ENCODE measurements at places on chromosomes 13 and 19. TPM values are rescaled to one million over a fixed set of nuclear protein-coding genes. Genes with fewer than 3 reads are reported as not detected.

- H3K27me3 ChIP-seq: no peaks in the 10 kb centered on the region
- H3K4me1 ChIP-seq: no peaks in the 10 kb centered on the region
- H3K27ac ChIP-seq: no peak overlapping the region
- H3K36me3 ChIP-seq: no peaks in the 10 kb centered on the region
- no peak for DNase-seq
Observed at GRCh38 chr13:85663856-85664255, 135.4 kb downstream of the SLITRK6 start.

DNA sequence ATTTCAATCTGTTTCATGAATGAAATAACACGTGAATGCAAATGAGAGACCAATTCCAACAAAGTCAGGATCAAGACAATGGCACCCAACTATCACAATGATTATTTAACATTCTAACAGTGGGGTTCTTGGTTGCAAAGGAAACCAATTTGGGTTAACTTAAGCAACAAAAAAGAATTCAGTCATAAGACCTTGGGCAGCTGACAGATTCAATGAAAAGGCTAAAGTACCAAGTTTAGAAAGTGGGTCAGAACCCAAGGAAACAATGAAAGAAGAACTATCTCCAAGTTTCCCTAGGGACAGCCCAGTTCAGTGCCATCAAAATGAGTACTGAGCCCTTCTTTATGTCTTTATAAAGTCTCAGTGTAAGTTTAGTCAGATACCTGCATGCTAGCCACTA lies 17.5 kb upstream of the SIGLEC14 start:
- H3K4me1 ChIP-seq: no peaks in the 10 kb centered on the region
- DNase-seq: no peak

GRCh38 chr19:47255879-47256692 lies at the start of gene CCDC9:
Gene CCDC9 (plus strand): TSS chr19:47256525. CDS start chr19:47258401, 1,876 bp downstream.
- DNase-seq: peak; percentile 99
- no peaks in the 10 kb centered on the region for H3K27me3 ChIP-seq
- H3K4me1 ChIP-seq: peaks cover 8% of the 10 kb centered on the region
- no peaks in the 10 kb centered on the region for H3K36me3 ChIP-seq
- peak within 1 kb of the TSS; percentile 91 for H3K27ac ChIP-seq

- H3K27me3 ChIP-seq: no peaks in the 10 kb centered on the region
- H3K27ac ChIP-seq: no peak overlapping the region
- H3K36me3 ChIP-seq: no peaks in the 10 kb centered on the region
- DNase-seq: peak; percentile 69
Observed at GRCh38 chr19:35346193-35347052, 1.3 kb upstream of the FFAR1 start.

DNA sequence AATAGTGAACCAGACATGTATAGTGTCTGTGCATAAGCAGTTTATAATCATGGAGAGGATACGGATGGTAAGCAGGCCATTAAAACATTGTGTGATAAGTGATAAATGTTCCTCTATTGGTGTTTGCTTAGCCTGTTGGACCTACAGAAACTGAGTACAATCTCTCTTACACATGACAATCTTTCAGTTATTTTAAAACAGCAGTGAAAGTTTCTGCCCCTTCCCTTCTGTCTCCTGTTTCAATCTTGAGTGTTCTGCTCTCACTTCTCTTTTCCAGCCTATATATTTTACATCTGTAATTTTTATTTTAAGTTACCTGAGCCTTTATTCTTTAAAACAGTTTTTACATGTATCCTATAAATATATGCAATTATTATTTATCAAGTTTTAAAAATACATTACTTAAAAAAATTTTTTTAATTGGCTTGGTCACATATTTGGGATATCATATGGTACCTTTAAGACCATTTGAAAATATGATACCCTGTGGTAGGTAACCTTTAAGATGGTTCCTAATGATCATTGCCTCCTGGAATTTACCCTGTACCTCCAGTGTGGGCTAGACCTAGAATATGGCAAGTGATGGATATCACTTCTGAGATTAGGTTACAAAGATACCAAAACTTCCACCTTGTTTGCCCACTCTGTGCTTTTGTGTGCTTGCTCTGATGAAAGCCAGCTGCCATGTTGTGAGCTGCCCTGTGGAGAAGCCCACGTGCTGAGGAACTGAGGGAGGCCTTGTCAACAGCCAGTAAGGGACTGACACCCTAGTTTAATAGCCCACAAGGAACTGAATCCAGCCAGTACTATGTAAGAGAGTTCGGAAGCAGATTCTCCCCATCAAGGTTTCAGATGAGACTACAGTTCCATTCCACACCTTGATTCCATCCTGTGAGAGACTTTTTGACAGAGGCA lies 99.3 kb downstream of the DHRS12 start:
- H3K4me3 ChIP-seq: no peak overlapping the region
- H3K27ac ChIP-seq: no peak overlapping the region
- H3K36me3 ChIP-seq: no peaks in the 10 kb centered on the region
- DNase-seq: peak; percentile 36
- no peaks in the 10 kb centered on the region for H3K27me3 ChIP-seq

GRCh38 chr13:24910502-24911132 lies 146.6 kb downstream of the RNF17 start:
- DNase-seq: no peak
- no peaks in the 10 kb centered on the region for H3K4me1 ChIP-seq
- no peak overlapping the region for H3K27ac ChIP-seq
- no peak overlapping the region for H3K4me3 ChIP-seq
- H3K36me3 ChIP-seq: no peaks in the 10 kb centered on the region
- no peaks in the 10 kb centered on the region for H3K27me3 ChIP-seq

DNA sequence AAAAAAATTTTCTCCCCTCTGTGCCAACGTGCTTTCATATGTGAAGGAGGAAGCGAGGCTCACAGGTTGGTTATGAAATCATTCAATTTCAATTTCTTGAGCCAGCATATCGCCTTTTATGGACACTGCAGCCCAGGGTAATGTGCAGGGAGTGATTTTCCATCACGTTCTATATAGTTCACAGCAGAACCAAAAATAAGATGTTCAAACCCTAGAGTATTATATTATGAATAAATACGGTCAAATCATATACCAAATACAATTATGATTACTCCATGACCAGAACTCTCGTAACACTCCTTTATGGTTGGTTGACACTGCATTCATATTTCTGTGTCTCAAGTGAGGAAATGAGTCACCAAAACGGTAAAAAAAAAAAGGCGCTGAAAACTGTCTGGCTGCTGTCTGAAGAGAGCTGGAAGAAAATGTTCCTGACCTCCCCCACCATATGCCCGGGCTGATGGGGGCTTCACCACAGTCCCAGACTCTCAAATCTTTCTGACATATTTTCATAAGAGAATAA lies 75.8 kb upstream of the UBAC2 start:
- H3K36me3 ChIP-seq: no peaks in the 10 kb centered on the region
- H3K4me3 ChIP-seq: no peak overlapping the region
- H3K27ac ChIP-seq: no peak overlapping the region
- H3K4me1 ChIP-seq: no peaks in the 10 kb centered on the region

GRCh38 chr13:78836238-78836784 lies 177.4 kb upstream of the OBI1 start:
- no peak overlapping the region for H3K27ac ChIP-seq
- H3K4me3 ChIP-seq: no peak overlapping the region
- H3K4me1 ChIP-seq: no peaks in the 10 kb centered on the region
- no peaks in the 10 kb centered on the region for H3K27me3 ChIP-seq
- no peaks in the 10 kb centered on the region for H3K36me3 ChIP-seq
- DNase-seq: no peak

GRCh38 chr13:36275190-36276002 lies 22.2 kb downstream of the CCDC169 start:
- no peak overlapping the region for H3K4me3 ChIP-seq
- DNase-seq: no peak

DNA sequence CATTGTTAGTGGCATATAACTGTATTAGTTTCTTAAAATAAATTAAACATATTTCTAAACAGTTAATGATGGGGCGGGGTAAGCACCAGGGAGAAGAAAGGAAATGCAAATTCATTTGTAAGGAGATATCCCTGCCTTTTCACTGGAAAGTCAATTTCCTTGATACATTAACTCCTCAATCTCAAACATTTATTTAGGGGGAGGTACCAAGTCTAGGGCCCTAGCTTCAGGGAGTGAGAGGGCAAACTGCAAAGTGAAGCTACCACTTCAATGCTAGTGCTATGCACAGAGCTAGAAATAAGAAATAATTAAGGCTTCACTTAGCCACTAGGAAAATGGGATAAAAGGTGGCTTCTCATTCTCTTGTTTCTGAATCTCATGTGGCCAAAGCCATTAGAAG lies 115.3 kb upstream of the FNDC3A start:
- H3K27me3 ChIP-seq: no peaks in the 10 kb centered on the region
- no peaks in the 10 kb centered on the region for H3K4me1 ChIP-seq
- no peak overlapping the region for H3K4me3 ChIP-seq
- no peaks in the 10 kb centered on the region for H3K36me3 ChIP-seq
- no peak for DNase-seq

- no peak for DNase-seq
- H3K4me1 ChIP-seq: peaks cover 4% of the 10 kb centered on the region
- H3K27ac ChIP-seq: no peak overlapping the region
Observed at GRCh38 chr19:56597696-56598095, 2.6 kb downstream of the ZNF71 start.

GRCh38 chr19:13115936-13116281 lies 631 bp downstream of the TRMT1 start:
- peaks cover 2% of the 10 kb centered on the region for H3K36me3 ChIP-seq
- H3K27ac ChIP-seq: no peak overlapping the region
- H3K27me3 ChIP-seq: no peaks in the 10 kb centered on the region
- peaks cover 28% of the 10 kb centered on the region for H3K4me1 ChIP-seq
- DNase-seq: no peak

DNA sequence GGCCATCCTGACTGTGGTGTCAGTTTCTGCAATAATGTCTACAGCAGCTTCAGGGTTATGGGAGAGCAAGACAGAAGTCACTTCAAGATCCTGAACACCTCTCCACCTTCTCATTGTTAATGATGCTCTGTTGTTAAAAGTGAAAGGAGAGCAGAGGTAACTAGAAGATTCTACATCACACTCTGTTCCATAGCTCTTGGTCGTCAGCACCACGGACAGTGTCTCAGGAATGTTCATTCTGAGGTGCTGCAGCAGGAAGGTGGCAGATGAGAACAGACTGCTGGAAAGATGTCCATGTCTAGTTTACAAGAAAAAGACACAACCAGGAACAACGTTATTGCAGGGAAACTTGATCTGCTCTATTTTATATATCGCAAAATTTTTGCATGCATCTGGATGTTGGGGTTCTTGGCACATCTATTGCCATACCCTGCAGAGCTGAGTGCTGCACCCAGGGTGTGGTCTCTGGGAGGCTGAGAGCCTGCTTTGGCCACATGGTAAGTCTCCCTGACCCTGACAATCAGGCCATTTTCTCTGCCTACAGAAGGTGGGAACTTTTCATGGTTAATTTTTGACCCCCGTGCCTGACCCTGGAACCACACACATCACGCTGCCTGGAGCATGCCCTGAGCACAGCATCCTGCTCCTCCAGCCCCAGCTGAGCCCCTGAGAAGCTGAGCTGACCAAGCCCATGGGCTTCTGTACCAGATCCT lies 12.7 kb downstream of the CEACAM21 start:
- no peak overlapping the region for H3K27ac ChIP-seq
- no peak overlapping the region for H3K4me3 ChIP-seq
- no peaks in the 10 kb centered on the region for H3K36me3 ChIP-seq
- H3K27me3 ChIP-seq: no peaks in the 10 kb centered on the region

DNA sequence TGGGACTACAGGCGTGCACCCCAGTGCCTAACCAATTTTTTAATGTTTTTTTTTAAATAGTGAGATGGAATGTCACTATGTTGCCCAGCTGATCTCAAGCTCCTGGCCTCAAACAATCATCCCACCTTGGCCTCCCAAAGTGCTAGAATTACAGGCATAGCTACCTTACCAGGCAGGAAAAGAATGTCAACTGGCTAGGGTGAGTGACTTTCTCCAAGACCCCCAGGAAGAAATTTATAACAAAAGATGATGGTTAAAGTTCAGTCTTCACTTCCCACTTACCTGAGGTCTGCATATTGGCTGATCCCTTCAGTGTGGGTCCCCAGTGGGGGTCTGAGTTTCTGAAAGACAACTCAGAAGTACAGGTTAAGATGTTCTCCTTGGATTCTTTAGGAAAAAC lies 893.0 kb downstream of the UQCRFS1 start:
- no peak overlapping the region for H3K27ac ChIP-seq
- DNase-seq: no peak
- H3K4me3 ChIP-seq: no peak overlapping the region

DNA sequence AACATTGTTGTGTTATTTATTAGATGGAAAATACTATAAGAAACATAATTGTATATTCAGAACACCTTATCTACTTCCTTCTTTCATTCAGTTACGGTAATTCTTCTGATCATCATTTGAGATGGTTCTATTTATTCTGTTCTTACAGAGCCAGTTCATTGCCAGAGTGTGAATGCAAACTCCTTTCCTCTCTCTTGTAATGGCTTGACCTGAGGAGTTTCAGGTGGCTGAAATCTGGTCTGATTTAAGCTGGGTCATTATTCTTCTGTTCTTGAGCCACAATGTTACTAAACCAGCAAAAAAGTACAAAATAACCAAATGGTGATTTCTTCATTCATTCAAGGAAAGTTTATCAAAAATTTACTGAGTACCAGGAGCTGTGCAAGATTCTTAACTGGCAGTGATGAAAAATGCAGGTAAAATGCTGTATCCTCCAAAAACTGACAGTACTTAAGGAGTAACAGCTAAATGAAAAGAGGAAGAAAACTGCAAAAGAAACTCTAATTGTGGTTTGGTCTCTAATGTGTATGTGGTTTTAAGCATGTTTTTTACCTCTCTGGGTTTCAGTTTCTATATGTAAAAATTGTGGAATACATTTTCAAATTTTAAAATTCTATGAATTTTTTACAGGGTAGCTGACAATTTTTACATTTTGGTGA lies 182.4 kb upstream of the UFM1 start:
- H3K36me3 ChIP-seq: no peaks in the 10 kb centered on the region
- H3K4me1 ChIP-seq: no peaks in the 10 kb centered on the region
- DNase-seq: no peak
- H3K4me3 ChIP-seq: no peak overlapping the region
- no peak overlapping the region for H3K27ac ChIP-seq

- H3K4me1 ChIP-seq: no peaks in the 10 kb centered on the region
- DNase-seq: no peak
- H3K27me3 ChIP-seq: no peaks in the 10 kb centered on the region
- no peak overlapping the region for H3K27ac ChIP-seq
- H3K4me3 ChIP-seq: no peak overlapping the region
Observed at GRCh38 chr13:113601166-113602070, 16.9 kb downstream of the TFDP1 start.

Gene COG3
- 26.0 TPM for total RNA-seq

Gene BRSK1
- total RNA-seq: 6.5 TPM

Gene PGLYRP1
- total RNA-seq: not detected

Gene RNF17
- not detected for total RNA-seq

Gene CYP4F8
- total RNA-seq: not detected

Gene BRME1
- total RNA-seq: 1.8 TPM

Gene KEAP1
- total RNA-seq: 60.8 TPM

Gene CEACAM4
- 4.7 TPM for total RNA-seq

Gene DKKL1
- total RNA-seq: 0.57 TPM

All from kidney (tissue), 22 donors.